ENCODE measurements at places on chromosomes 3 and 15. TPM values are rescaled to one million over a fixed set of nuclear protein-coding genes. Genes with fewer than 3 reads are reported as not detected.
A peak's percentile ranks its signal among the peaks of the same experiment; 100 is the strongest.

Gene PARP16
- 7.6 TPM for total RNA-seq

Gene HIGD2B
- not detected for total RNA-seq

Gene TRIM42
- total RNA-seq: not detected

Gene BTLA
- total RNA-seq: 1.2 TPM

DNA sequence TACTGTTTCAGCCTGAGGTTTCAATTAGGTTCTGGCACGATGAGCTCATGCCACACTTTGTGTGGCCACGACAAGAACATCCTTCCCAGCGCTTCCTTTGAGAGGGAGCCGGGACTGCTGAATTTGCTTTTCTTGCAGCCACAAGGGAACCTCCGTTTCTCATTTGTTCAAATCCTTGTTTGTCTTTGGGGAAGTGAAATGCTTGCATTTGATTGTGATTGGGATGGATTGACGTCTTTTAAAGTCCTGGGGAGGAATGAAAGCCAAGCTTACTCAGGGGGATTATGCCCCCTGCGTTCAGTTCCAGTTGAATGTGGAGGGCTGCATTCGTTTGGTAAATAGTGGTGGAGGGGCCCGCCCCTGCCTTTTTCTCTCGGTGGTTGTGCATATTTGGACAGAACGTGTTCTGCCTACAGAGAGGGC, 277.6 kb downstream of the THSD4 start:
- DNase-seq: no peak
- no peak overlapping the region for H3K4me3 ChIP-seq
- no peaks in the 10 kb centered on the region for H3K36me3 ChIP-seq
- H3K4me1 ChIP-seq: no peaks in the 10 kb centered on the region
- no peak overlapping the region for H3K27ac ChIP-seq

GRCh38 chr15:74243431-74243830, 7.3 kb downstream of the CCDC33 start:
- no peaks in the 10 kb centered on the region for H3K36me3 ChIP-seq
- DNase-seq: no peak
- H3K27me3 ChIP-seq: no peaks in the 10 kb centered on the region
- H3K4me3 ChIP-seq: no peak overlapping the region
- no peaks in the 10 kb centered on the region for H3K4me1 ChIP-seq
- no peak overlapping the region for H3K27ac ChIP-seq

- no peaks in the 10 kb centered on the region for H3K36me3 ChIP-seq
- peak overlapping the region; percentile 94 for H3K27ac ChIP-seq
- no peaks in the 10 kb centered on the region for H3K27me3 ChIP-seq
- peaks cover 4% of the 10 kb centered on the region for H3K4me1 ChIP-seq
- H3K4me3 ChIP-seq: peak overlapping the region; percentile 72
- no peak for DNase-seq
These were observed 369 bp upstream of the U2SURP start for GRCh38 chr3:143001034-143001368.

GRCh38 chr15:77582763-77583162, 49.9 kb downstream of the LINGO1 start:
- no peaks in the 10 kb centered on the region for H3K4me1 ChIP-seq
- no peak for DNase-seq
- no peak overlapping the region for H3K27ac ChIP-seq
- no peak overlapping the region for H3K4me3 ChIP-seq

GRCh38 chr3:99803297-99803696, 14.4 kb upstream of the CMSS1 start:
- H3K27me3 ChIP-seq: no peaks in the 10 kb centered on the region
- H3K4me3 ChIP-seq: no peak overlapping the region
- no peaks in the 10 kb centered on the region for H3K4me1 ChIP-seq

DNA sequence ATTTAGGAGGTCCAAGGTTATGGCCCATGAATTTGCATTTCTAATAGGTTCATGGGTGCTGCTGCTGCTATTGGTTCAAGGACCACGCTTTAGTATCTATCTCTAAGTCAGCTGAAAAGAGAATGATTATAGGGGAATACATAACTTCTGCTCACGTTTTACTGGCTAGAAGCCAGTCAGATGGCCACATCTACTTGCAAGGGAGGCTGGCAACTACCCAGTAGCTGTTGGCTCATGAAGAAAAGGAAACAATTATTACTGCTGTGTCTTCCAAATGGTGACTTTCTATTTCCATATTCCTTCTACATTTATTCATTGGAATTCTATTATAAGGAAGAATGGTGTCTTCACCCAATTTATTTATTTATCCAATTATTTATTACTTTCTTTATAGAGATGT, 54.2 kb downstream of the SLC25A36 start:
- no peak overlapping the region for H3K4me3 ChIP-seq
- no peak for DNase-seq
- no peaks in the 10 kb centered on the region for H3K4me1 ChIP-seq
- no peaks in the 10 kb centered on the region for H3K36me3 ChIP-seq
- H3K27me3 ChIP-seq: no peaks in the 10 kb centered on the region

- no peak overlapping the region for H3K27ac ChIP-seq
- DNase-seq: no peak
- H3K4me1 ChIP-seq: no peaks in the 10 kb centered on the region
- H3K36me3 ChIP-seq: no peaks in the 10 kb centered on the region
- no peak overlapping the region for H3K4me3 ChIP-seq
These were observed 171.8 kb upstream of the DPH6 start for GRCh38 chr15:35717721-35718120.

- H3K27ac ChIP-seq: no peak overlapping the region
- H3K36me3 ChIP-seq: no peaks in the 10 kb centered on the region
- H3K4me3 ChIP-seq: no peak overlapping the region
- H3K27me3 ChIP-seq: no peaks in the 10 kb centered on the region
These were observed 1060.8 kb downstream of the ROBO1 start for GRCh38 chr3:78706906-78707523.

Measured in Peyer's patch (tissue), 4 donors.